ENCODE measurements at places on chromosomes 2 and 18.

DNA sequence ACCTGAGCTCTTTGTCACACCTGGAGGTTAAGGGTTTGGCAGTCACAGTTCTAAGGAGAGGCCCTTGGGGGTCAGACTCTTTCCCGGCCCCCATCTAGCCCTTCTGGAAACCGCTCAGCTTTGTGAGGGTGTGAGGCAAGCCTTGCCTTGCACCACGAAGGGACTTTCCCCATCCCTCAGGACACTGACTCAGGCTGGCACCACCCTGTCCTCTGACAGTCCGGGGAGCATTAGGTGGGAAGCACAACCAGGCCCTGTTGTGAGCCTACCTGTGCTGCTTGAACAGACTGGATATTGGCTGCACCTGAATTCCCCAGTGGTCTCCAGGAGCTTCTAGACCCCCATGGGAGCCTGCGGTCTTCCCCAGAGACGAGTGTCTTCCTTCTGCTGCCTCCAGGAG lies 47.0 kb upstream of the GBX2 start:
- no peak for DNase-seq

- no peak for DNase-seq
Measured at GRCh38 chr2:218436992-218437391, 18.1 kb downstream of the VIL1 start.

- DNase-seq, result no peak
Measured at GRCh38 chr2:136310005-136310495, 192.1 kb upstream of the CXCR4 start.

DNA sequence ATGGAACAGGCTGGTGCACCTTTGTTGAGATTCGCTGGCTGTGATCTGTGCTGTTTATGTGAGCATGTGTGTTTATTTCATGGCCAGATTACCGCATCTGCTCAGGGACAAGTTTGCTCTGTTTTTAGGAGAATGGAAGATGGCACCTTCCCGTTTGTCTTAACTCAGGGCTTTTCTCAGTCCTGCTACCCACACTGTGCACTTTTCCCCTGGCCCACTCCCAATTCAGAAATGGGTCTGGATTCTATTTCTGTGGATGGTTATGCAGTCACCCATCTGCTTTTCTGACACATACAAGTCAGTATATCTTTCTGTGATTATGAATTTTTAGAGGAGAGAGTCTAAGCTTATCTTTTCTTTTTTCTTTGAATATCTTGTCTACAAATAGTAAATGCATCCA lies 15.4 kb downstream of the MGAT5 start:
- no peak for DNase-seq

DNA sequence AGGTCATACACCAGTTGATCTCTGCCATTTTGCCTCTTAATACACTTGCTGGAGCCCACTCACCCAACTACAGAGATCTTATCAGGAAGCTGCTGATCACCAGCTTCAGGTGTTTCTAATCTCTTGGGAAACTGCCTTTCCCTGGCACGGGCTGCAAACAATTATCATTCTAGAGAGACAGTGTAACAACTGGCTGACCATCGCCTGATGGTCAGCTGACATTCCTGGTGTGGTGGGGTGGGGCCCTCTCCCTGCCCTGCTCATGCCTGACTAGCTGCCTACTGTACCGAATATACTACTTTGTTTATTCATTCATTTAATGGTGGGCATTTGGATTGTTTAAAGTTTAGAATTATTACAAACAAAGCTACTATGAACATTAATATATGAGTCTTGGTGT lies 311.5 kb downstream of the CBLN2 start:
- no peak for DNase-seq

All from testis (tissue), 5 donors.